ENCODE measurements at places on chromosomes 12 and 14.

GRCh38 chr12:105983622-105984320, 155.0 kb downstream of the NUAK1 start:
- no peak for DNase-seq

- DNase-seq, result no peak
Measured at GRCh38 chr12:32501835-32502333, 102.5 kb downstream of the FGD4 start.

DNA sequence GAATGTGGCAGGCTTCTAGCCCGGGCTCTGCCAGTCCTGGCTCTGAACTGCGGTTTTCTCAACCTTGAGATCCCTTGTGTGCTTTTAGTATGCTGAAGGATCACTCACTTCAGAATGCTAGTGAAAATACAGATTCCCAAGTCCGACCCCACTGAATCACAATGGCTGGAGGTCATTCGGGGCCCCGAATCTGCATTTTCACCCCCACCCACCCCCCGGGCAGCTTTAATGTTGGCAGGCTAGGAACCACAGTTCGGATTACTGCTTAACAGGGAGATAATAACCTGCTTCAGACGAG, 573 bp upstream of the SUSD6 start:
- no peak for DNase-seq

DNA sequence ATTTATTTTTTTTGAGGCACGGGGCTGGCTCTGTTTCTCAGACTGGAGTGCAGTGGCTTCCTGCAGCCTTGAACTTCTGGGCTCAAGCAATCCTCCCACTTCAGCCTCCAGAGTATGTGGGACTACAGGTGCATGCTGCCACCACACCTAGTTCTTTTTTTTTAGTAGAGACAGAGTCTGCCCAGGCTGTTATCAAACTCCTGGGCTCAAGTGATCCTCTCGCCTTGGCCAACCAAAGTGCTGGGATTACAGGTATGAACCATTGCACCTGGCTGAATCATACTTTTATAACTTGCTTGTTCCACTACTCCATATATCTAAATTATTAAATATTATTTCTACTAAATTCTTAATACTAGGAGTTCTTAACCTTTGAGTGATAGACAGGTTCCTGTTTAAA, 111.6 kb downstream of the BTG1 start:
- no peak for DNase-seq

DNA sequence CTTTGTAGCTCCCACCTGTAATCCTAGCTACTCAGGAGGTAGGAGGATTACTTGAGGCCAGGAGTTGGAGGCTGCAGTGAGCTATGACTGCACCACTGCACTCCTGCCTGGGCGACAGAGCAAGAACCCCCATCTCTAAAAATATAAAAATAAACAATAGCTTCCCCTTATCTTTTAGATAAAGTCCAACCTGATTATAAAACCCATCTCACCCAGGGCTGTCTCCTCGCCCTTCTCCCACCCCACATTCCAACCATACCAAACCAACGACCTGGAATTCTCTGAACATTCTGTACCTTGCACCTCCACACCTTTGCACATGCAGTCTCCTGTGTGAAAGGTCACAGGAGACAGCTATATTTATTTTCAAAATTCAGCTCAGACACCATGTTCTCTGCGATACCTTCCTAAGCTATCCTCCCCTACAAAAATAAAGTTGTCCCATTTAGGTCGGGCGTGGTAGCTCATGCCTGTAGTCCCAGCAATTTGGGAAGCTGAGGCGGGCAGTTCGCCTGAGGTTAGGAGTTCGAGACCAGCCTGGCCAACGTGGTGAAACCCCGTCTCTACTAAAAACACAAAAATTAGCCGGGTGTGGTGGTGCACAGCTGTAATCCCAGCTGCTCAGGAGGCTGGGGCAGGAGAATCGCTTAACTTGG, 7.7 kb downstream of the SLC7A7 start:
- DNase-seq, result no peak

GRCh38 chr12:108967869-108968540, 52.9 kb downstream of the SVOP start:
- no peak for DNase-seq

DNA sequence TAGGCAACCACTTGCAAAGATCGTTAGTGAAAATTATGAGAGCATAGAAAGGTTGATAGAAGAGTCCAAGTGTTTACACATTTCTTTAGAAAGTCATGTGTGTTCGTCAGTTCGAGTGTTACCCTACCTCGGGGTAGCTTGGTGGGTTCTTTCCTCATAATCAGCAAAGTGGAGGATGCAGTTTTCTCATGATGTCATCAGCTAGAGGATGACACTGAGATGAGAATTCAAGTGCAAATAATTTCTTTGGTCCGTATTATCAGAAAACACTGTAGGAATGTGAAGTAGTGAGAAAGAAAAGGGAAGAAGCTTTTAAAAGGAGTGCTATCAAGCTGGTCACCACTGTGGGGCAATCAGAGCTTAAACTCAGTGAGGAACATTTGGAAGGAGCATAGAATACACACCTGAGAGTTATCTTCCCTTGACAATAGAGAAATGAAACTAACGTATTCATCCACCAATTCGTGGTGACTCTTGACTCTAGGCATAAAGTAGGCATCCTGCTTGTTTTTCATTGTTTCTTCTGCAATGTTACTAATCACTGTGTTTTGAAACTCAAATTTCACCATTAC, 1340.9 kb upstream of the TMEM132C start:
- no peak for DNase-seq

DNA sequence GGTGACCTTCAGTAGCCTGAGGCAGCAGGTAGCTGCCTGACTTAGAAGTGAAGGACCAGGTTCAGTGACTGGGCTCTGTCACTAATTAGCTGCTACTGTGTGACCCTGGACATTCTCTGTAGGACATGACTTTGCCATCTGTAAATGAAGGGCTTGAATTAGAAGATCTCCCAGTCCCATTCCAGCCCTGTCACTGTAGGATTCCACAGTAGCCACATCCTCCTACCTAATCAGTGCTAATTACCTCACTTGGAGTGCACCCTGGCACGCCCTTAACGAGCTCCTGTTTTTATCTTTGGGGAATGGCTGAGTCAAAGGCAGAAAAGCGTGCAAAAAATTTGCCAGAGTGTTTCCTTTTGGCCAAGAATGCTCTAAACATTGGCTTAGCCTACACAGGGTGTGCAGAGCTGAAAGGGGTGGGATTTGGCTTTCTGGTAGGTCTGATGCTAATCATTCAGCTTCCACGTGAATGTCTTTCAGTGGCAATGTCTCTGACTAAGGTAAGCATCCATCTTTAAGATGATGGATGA, 6.8 kb downstream of the NTF3 start:
- DNase-seq, result no peak

DNA sequence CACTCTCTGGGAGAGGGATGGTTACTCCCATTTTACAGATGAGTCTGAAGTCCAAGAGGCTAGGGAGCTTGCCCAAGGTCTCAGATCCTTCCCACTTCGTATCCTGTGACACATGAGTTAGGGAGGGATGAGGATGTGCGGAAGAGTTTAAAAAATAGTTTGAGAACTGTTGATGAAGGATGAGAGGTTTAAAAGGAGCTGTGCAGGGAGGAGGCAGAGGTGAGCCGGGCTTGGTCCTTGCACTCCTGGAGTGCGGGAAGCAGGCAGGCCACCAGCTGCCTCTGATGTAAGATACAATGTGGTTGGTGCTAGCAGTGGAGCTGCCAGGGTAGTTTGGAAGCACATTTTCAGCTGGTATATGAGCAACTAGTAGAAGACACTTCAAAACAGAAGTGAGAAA, 46.5 kb downstream of the TSPAN9 start:
- DNase-seq, result no peak

DNA sequence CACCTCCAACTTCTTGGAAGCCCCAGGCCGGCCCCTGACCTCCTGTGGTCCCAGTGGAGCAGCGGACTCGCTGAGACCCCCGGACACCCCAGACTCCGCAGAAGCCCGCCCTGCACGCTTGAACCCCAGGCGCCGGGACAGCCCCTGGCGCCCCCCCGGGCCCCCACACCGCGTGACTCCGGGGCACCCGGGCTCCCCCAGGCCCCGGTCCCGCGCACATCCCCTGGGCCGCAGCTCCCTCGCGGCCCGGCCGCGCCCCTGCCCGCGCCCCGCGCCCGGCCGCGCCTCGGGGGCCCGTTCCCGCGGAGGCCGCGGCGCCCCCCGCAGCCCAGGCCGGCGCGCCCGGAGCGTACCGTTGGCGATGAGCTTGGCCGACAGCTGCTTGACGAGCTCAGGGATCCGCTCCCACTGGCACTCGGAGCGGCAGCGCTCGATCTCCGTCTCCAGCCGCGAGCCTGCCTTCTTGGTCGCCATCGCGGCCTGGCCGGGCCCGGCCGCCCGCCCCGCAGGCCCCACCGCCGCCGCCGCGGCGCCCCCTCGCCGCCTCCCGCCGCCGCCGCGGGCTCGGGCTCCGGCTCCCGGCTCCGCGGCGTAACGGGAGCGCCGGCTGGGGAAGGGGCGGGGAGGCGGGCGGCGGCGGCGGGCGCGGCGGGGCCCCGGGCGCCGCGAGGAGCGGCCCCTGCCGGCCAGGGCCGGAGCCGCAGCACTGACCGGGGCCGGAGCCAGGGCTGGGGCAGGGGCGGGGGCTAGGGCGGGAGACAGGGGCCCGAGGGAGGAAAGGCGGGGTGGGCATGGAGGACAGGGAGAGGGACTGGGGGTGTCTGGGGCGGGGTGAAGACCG, at the start of gene TTC7B:
TSS of gene TTC7B (minus strand) at position 609 of the 841 bp plus-strand sequence. CDS start at position 474, 135 bp downstream.
- DNase-seq, result no peak

GRCh38 chr12:96294831-96295230, 100.7 kb downstream of the ELK3 start:
- no peak for DNase-seq

- DNase-seq, result no peak
Measured at GRCh38 chr14:21100931-21101330, at the start of gene TMEM253. Gene TMEM253 (plus strand): TSS chr14:21101066. CDS start chr14:21101344, 278 bp downstream.

DNA sequence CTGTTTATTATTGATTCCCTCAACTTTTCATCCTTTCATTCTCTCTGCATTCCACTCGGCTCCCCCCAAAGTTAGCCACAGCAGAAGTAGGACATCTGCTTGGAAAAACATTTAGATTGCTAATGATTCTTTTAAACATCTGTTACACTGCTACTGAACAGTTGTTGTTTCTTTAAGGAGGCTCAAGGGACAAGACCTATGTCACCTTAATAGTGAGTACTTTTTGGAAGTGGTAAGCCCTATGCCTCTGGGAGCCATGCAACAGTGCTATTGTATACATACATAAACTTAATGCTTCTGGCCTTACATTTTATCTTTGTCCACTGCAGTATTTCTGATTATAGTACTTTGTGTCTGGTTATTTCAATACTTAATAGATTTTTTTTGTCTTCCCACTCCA, 628.2 kb upstream of the FOXG1 start:
- no peak for DNase-seq

- peak; percentile 86 for DNase-seq
Measured at GRCh38 chr12:31832740-31833729, 104.2 kb upstream of the AMN1 start.

GRCh38 chr12:1919763-1920162, 1.3 kb upstream of the CACNA2D4 start:
- DNase-seq, result no peak

GRCh38 chr12:77352946-77353345, 287.6 kb upstream of the E2F7 start:
- DNase-seq, result no peak

- no peak for DNase-seq
Measured at GRCh38 chr14:73796415-73796814, 55.2 kb upstream of the PTGR2 start.

DNA sequence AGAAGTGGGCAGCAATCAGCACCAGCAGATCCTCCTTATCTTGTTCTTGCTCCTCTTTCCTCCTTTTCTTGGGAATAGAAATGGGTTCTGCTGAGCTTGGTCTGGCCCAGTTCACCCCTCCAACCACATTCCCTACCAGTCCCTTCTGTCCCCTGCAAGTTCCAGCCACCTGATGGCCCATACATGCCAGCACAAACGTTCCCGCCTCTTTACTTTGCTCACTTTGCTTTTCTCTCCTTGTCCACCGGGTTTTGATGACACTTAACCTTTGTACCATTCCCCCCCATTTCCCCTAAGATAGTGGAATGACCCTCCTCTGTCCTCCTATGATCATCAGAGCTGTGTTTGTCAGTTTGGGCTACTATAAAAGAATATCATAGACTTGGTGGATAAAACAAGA, 23.4 kb upstream of the EML1 start:
- DNase-seq, result no peak

DNA sequence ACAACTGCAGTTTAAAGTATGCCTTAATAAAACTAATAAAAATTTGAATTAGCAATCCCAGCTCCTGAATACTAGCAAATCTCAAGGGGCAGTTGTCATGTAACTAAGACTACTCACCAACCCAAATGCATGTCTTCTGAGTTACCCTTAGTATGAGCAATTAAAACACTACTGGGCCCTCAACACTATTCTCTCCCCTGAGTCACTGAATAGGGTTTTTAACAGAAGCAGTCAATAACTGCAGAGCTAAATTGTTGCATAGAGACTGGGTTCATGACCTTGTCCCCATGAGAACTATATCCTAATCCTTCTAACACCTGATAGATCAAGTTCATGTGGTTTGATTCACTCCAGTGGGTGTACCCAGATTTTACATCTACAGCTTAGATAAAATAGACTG, 38.8 kb downstream of the MDM1 start:
- no peak for DNase-seq

DNA sequence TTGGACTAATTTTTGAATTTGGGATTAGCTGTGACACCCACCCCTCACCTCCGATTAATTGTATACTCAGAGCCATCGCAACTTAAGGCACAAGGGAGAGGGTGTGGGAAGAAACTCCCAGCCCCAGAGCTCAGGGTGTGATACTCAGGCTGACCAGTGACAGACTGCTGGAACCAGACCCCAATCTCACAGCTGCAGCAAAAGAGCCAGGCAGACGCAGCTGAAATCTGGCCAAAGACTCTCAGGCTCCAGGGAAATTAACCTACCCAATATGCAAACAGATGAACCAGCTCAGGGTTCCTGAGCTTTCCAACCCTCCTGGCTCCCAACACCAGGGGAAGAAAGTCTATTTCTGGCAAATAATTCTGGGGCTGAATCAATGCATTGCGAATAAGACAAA, 30.5 kb downstream of the ANAPC7 start:
- DNase-seq, result no peak

DNA sequence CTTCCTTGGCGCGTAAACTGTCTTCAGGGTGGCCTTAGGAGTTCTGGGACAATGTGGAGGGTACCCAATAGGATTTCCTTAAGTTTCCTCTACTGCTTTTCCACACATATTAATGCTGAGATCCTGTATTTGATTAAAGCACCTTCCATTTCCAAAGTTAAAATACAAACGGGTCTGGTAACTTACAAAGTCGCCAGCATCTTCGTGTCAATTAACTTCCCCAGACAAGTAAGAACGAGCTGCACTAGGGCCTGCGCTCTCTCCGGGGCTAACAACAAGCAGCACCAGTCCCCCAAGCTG, 130.9 kb downstream of the NDUFA12 start:
- DNase-seq, result no peak

- no peak for DNase-seq
Measured at GRCh38 chr12:95582230-95583058, 31.2 kb upstream of the USP44 start.

- no peak for DNase-seq
Measured at GRCh38 chr14:38309522-38310277, 53.8 kb upstream of the CLEC14A start.

GRCh38 chr12:96434107-96434506, 33.9 kb upstream of the CDK17 start:
- peak; percentile 18 for DNase-seq

Data from GDM1 (cell line).